Prostate gland (tissue), 2 donors: ENCODE measurements at places on chromosomes 1 and 21. TPM values are rescaled to one million over a fixed set of nuclear protein-coding genes. Genes with fewer than 3 reads are reported as not detected.

DNA sequence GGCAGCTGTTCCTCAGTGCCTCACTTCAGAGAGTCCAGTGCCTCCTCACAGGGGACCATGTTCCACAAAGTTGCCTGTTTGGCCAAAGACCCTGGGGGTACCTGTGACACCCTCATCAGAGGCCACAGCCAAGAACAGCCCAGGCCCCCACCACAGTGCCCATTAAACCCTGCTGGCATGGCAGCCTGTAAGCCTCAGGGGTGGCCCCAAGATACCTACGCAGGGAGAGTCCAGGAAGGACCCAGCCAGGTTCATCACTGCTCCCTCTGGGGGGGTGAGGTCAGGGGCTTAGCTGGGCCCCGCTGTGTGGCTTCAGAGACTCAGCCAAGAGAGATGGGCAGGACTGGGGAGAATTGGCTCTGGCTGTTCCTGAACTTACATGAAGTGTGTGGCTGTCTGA, 19.1 kb upstream of the PRDM16 start:
- DNase-seq, result no peak

- no peak for DNase-seq
Measured at GRCh38 chr1:244841273-244841927, 5.9 kb downstream of the COX20 start.

GRHL3 gene
- total RNA-seq, result 8.1 TPM

IFI44L gene
- 7.4 TPM for total RNA-seq

LIN28A gene
- total RNA-seq, result 0.17 TPM
